ENCODE measurements at places on chromosomes 11 and 22.

- DNase-seq, result no peak
Observed at GRCh38 chr11:74000307-74001133, 8.4 kb downstream of the UCP3 start.

DNA sequence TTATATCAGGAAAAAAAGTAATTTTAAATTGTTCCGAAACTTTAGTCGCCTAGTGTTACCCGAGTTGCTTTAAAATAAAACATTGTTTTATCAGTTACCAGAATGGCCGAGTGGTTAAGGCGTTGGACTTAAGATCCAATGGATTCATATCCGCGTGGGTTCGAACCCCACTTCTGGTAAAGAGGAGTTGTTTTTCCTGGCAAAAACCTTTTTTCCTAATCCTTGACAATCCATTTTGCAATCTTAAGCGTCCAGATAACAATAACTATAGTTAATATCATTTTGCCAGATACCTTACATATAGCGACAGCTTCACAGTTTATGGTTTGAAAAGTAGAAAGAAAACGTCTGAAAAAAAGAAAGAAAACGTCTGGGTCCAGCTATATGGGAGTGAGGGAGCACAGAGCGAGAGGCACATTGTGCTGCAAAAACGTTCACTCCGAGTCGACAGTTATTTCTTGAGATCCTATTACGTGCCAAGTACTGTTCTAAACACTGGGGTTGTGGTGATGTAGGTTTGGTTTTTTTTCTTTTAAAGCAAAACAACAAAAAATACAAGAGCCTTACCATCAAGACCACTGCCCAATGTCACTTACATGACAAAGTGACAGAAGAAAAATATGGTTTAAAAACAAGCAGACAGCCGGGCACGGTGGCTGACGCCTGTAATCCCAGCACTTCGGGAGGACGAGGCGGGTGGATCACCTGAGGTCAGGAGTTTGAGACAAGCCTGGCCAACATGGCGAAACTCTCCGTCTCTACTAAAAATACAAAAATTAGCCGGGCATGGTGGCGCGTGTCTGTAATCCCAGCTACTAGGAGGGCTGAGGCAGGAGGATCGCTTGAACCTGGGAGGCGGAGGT is 40.6 kb downstream of the OR4D9 start:
- no peak for DNase-seq

- DNase-seq, result no peak
Observed at GRCh38 chr11:88179141-88179540, 3.9 kb upstream of the RAB38 start.

DNA sequence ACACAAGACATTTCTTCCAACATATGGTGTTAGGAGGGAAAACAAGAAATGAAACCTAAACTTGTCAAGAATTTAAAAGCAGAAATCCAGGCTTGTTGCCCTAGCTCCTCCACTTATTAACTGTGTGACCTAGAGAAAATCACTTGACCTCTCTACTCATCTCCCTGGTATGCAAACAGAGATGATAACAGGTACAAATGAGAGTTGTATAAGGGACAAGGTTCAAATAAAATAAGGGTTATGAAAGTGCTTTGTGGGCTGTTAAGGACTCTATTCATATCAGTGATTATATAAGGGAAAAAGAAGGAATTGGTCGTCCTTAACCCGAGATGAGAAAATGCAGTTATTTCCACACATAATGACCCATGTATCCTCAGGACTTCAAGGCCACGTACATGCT is 372.7 kb upstream of the TENM4 start:
- no peak for DNase-seq

DNA sequence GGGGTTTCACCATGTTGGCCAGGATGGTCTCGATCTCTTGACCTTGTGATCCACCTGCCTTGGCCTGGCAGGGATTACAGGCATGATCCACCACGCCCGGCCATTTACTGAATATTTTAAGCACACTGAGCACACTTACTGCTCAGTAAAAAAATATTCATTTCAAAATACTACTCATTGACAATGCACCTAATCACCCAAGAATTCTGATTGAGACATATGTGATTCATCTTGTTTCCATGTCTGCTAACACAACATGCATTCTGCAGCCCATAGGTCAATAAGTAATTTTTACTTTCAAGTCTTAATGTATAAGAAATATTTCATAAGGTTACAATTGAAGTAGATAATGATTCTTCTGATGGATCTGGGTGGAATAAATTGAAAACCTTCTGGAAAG is 4.2 kb upstream of the OR52J3 start:
- DNase-seq, result no peak

DNA sequence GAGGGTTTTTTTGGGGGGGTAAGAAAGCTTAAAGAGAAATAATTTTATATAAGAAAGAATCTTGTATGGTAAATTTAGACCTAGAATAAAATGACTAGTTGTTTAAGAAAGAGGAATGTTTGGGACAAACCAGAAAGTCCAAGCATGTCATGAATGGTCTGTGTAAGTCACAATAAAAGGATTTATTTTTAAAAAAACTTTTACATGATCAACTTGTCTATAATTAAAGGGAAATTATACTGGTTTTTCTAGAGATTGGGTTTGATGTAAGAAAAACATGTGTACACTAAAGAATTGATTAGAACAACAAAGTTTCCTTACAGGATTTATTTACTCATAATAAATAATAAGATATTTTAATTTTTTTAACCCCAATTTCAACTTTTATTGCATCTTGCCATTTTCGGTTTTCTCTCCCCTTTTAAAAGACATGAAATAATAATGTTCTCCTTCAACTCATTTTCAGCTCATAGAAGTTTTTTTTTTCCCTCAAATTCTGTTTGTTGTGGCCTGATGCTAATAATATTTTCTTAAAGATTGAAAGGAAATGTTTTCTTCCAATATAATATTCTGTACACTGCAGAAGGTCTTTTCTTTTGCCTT is 35.4 kb upstream of the INCENP start:
- DNase-seq, result no peak

DNA sequence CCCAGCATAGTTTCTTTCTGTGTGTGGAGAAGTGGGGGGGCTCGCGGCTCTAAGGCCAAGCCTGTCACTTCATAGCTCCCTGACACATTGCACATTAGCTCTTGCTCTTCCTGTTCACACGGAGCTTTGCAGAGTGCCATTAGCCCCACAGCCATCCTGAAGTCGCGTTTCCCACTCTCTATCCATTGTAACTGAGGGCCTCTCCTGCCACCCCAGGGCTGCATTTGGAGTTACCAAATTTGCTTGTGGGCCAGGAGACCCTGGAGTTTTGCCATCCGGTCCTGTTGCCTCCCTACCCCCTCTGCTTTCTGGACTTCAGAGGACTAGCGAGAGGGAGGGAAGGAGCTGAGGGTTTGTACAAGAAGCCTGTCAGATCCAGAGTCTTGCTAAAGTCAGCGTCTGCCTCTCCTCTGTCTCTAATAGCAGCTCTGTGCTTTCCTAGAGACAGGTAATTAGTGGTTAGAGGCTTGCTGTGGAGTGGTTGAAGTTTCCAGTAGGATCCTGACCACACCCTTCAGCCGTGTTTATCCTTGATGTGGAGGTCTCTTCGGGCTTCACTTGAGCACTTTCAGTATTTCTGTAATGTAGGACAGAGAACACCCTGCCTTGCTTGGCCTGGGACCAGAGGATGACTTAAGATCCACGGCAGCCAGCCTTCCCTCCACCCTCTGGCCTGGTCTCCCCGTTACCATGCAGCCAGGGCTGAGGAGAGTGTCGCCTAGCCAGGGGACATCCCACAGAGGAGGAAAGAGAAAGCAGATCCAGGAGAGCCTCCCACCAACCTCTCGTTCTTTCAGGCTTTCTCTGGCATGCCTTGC is 14.1 kb downstream of the DCPS start:
- DNase-seq, result no peak

GRCh38 chr22:25680051-25680450 is 61.9 kb upstream of the MYO18B start:
- DNase-seq, result no peak

DNA sequence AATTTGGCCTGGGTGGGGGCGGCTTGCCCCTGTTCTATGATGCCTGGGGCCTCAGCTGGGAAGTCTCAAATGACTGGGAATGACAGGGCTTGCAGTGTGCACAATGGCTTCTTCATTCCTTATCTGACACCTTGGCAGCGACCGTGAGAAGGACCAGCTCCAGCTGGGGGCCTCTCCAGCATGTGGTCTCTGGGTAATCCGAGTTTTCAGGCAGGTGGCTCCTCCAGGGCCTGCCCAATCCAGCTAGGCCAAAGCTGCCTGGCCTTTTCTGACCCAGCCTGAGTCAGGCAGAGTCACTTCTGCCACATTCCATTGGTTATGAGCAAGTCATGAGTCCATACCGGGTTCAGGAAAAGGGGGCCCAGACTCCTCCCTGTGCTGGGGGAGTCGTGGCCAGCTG is 646.0 kb downstream of the OPCML start:
- DNase-seq, result no peak

DNA sequence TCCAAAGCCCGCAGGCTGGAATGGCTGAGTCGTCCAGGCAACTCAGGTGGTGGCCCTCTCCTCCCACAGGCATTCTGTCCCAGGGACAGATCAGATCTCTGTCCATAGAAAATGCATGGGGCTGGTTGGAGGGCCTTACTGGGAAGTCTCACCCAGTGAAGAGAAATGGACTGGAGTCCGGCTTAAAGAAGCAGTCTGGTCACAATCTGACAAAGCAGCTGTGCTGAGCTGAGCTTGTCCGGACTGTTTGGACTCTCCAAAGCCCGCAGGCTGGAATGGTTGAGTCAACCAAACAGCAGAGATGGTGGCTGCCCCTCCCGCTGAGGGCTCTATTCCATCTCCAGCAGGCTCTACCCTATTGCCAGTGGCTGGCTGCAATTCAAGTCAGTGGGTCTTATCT is 14.4 kb upstream of the DEPDC7 start:
- DNase-seq, result no peak

- peak; percentile 65 for DNase-seq
Observed at GRCh38 chr11:66363805-66364535, 7.6 kb downstream of the SLC29A2 start.

- DNase-seq, result no peak
Observed at GRCh38 chr22:47014636-47015345, 252.3 kb downstream of the TBC1D22A start.

DNA sequence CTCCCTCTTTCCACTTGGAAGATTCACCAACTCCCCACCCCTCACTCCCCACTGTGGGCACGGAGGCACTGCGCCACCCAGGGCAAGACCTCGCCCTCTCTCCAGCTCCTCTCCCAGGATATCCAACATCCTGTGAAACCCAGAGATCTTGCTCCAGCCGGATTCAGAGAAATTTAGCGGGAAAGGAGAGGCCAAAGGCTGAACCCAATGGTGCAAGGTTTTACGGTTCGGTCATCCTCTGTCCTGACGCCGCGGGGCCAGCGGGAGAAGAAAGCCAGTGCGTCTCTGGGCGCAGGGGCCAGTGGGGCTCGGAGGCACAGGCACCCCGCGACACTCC is 397 bp upstream of the CD44 start:
- DNase-seq, result no peak

DNA sequence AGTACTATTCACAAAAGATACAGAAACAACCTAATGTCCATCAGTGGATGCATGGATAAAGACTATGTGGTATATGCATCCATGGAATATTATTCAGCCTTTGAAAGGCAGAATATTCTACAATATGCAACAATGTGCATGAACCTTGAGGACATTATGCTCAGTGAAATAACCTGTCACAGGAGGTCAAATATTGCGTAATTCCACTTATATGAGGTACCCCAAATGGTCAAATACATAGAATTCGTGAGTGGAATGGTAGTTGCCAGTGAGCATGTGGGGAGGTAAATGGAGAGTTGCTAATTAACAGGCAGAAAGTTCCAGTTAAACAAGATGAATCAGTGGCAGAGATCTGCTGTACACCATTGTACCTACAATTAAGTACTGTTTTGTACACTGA is 3.6 kb upstream of the SLC5A4 start:
- no peak for DNase-seq

- DNase-seq, result no peak
Observed at GRCh38 chr11:116928102-116928777, 90.8 kb upstream of the APOA1 start.
